ENCODE measurements at places on chromosomes 7 and 10.

GRCh38 chr7:140423501-140423900 lies 19.6 kb downstream of the RAB19 start:
- no peak for DNase-seq

DNA sequence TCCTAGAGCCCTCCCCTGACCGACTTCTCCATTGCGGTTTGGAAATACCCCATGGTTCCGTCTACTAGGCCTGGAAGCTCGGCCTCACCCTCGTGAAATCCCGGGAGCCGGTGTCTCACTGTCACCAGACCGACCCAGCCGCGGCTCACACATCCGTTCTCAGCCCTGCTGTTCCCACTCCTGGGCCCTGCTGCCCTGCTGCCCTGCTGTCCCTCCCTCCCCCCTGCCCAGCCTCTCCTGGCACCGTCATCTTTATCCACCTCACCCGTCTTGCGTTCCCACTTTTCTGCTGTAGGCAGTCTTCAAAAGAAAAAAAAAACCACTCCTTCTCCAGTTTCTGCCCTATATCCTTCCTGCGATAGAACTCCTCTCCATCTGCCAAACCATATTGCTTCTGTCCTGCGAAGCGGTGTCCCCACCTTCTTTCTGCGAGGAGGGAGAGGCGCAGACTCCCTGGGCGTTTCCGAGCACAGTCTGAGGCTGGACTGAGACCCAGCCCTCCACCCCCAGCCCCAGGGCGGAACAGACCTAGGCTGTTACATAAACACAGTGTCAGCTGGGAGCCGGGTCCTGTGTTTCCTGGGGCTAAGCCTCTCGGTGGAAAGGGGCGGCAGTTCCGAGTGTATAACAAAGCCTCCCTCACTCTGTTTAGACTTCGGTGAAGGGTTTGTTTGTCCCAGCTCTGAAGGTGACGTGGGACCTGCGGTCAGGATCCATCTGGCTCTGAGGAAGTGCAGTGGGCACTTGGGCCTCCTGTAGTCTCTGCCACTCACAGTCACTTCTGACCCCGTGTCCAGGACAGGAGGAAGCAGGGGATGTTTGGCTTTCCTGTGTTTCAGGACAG lies 2.8 kb downstream of the AGAP3 start:
- no peak for DNase-seq

GRCh38 chr7:77757589-77757988 lies 40.6 kb downstream of the TMEM60 start:
- no peak for DNase-seq

DNA sequence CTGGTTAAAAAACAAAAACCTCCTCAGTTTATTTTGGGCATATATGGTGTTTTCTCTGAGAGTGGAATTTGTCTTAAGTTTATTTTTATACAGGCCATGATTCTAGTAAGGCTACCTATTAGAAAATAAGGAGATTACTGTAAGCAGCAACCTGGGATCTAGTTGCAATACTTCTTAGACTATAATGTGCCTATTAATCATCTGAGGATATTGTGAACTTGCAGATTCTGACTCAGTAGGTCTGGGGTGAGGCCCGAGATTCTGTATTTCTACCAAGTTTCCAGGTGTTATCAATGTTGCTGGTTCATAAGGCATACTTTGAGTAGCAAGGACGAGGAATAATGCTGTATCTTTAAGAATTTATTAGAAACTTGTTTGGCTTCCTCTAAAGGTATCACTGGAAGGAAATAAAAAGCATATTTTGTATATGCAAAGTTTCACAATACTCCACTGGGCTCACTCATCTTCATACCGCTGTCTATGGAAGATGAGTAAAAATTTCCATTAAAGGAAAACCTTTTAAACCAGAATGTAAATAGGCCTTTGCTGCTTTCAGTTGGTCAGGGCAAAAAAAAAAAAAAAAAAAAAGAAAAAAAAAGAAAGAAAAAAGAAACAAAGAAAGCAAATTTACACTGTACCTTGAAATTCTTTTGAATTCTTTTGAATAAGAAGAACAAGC lies 105.8 kb downstream of the BMPER start:
- no peak for DNase-seq

DNA sequence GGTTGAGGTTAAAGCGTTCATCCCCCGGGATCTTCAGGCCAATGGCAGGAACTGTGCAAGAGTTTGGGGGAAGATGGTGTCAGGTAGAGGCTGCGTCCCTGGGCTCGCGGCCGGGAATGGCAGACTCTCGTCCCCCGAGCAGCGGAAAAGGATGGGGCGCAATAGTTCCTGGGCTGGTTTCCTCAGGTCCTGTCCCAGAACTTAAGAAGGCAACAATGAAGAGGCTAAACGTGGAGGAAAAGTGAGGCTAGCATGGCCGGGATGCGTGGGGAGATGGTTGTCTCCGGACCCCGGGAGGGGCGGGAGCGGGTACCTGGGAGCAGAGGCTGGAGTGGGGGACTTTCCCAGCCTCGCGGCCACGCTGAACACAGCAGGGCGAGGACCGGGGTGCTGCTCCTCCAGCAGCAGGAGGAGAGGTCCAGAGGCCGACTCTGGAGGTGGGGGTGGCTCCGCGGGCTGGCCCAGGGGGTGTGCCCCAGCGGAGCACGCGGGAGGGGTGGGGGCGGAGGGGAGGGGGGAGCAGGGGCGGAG lies 882 bp downstream of the IRF5 start:
- no peak for DNase-seq
